ENCODE measurements at places on chromosomes 16 and 17.

- no peak for DNase-seq
Measured at GRCh38 chr16:77868478-77868877, 80.1 kb downstream of the VAT1L start.

- no peak for DNase-seq
Measured at GRCh38 chr17:79646721-79647455, 36.0 kb upstream of the RBFOX3 start.

DNA sequence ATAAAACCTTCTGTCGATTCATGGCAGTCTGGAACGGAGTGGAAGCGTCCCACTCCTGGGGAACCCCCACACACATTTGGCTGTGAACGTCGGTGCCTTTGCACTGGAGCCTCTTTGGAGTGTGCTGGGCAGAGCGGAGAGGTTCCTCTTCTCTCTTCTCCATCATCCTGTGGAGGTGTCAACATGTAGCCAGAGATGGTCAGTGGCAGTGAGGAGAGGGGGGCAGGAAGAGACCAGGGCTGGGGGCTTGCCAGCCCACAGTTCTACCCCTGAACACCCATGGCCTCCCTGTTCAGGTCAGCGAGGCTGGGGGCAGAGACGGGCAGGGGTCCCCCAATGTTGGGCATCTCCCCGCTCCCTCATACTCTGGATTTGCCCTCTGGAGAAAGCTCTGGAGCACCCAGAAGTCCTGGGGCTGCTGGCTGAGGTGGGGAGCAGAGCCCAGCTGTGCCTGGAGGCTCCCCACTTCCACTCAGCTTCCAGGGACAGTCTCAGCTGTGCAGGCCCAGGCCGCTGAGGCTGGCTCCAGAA is 223.7 kb downstream of the SEC14L1 start:
- no peak for DNase-seq

GRCh38 chr17:40557531-40558299 is 7.6 kb downstream of the CCR7 start:
- no peak for DNase-seq

GRCh38 chr16:83819361-83819760 is 11.6 kb downstream of the HSBP1 start:
- no peak for DNase-seq

DNA sequence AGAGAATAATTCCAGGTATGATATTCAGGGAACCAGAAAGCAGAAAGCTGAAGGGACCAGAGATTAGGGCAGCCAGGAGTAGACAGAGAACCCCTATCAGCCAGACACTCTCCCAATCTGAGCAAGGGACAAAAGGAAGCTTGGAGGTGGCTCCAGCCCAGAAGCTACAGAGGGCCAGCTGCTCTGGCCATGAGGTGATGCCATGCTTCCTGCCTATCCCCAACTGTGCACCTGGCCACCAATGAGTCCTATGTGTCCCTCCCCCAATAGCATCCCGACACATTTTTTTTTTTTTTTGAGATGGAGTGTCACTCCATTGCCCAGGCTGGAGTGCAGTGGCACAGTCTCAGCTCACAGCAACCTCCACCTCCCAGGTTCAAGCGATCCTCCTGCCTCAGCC is 30.0 kb downstream of the NSMCE1 start:
- no peak for DNase-seq

DNA sequence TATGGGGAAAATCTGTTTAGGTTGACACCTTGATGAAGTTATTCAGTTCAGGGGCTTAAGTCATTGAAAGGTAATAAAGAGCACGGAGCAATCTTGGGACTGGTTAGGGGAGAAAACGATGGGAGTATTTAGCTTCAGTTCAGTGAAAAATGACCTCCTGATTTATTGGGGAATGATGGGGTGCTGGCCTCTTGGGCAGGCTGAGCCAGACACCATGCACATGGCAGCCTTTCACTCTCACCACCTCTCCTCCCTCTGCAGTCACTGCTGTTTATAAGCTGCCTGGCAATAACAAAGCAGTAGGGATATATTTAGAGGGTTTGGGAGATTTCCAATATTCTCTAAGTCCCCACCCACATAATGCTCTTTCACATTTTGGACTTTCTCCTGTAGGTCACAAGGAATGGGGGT is 140.5 kb upstream of the HS3ST2 start:
- DNase-seq: no peak

- DNase-seq: no peak
Measured at GRCh38 chr17:68190495-68190894, 57.3 kb upstream of the AMZ2 start.

GRCh38 chr17:2090804-2091534 is 36.1 kb downstream of the HIC1 start:
- DNase-seq: no peak

DNA sequence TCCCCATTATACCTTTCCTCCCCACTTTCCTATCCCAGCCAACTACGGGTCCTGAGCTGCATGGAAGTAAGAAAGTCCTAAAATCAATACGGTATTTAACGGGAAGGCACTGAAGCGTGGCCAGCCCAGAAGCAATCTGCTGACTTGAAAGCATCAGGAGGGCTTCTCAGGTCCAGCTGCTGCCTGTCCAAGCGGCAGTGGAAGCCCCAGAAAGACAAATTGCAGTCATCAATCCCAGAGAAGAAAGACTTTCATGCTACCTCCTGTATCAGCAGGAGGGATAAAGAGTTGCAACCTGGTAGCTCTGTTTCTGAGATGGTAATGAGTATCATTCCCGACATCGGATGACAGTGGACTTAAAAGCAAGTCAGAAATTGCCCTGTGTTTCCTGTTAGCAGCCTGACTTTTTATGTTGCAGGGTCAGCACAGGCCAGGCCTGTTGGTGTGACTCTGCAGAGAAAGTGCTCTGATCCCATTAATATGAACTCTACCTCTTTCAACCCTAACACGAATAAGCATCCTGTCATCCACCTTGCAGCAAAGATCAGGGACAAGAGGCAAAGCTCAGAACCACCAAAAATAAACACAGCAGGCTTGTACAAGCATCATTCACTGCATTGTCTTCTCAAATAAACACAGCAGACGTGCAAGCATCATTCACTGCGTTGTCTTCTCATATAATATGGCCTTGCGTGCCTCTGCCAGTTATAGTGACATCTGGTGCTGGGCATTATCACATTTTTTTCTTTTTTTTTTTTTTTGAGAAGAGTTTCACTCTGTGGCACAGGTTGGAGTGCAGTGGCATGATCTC is 358.6 kb upstream of the CDH11 start:
- DNase-seq: no peak

GRCh38 chr17:17677299-17678040 is 3.8 kb upstream of the RAI1 start:
- DNase-seq: no peak

DNA sequence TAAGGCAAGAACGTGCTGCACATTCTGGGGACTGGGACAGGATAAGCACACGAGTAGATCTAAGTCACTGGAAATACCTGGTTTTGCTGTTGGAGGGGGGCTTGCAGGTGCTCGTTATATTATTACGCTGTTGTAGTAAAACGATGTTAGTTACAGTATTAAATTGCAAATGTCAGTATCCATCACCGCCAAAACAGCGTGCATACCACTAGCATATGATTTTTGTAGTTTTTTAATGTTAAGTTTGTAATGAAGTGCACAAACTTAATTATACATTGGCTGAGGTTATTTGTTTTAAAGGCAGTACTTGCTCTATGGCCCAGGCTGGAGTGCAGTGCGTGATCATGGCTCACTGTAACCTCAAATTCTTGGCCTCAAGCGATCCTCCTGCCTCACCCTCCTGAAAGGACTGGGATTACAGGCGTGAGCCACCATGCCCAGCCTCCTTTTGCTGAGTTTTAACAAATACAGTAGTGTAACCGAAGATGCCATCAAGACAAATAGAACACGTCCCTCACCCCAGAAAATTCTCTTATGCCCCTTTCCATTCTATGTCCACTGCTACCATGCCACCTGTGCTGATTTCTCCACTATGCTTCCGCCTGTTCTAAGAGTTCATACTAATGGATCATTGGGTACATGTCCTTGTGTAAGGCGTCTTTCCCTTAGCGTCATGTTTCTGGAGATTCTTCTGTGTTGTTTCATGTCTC is 20.7 kb upstream of the CSNK1D start:
- DNase-seq: no peak

GRCh38 chr16:88900662-88901052 is 34.2 kb upstream of the PABPN1L start:
- no peak for DNase-seq

DNA sequence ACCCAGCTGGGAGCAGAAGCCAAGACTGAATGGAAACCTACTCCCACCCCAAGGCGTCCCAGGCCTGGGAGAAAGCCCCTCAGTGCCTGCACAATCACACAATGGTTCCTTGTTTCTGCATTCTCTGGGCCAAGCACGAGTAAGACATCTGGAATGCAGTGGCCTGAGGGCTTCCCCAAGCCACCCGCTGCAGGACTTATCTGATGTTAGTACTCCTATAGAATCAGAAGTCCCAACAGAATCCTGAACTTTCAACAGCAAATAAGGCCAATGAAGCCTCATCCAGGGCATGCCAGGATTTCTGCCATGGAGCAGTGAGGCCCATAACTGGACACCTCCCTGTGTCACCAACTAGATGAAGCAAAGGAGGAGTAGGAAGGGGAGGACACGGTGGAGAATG is 28.6 kb downstream of the MYO18A start:
- no peak for DNase-seq

- DNase-seq: no peak
Measured at GRCh38 chr17:39627712-39628516, 1.2 kb downstream of the PPP1R1B start.

DNA sequence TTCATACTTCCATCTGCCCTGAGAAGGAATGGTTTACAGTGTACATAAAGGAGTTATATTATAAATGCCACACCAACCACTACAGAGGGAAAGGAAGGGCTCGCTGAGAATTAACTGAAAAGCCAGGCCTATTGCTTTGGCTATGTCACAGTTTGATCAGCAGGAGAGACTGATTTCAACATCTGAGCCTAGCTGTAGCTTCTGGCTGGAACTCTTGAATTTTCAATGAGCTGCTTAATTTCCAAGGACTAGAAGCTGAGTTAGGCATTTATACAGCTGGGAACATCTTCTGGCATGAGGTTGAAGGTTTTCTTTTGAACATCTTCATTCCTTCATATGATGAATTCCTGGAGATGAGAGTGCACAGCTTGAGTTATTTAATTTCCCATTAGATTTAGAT is 47.6 kb upstream of the GNAO1 start:
- no peak for DNase-seq

- DNase-seq: no peak
Measured at GRCh38 chr17:61214753-61215152, 184.9 kb upstream of the TBX2 start.
